ENCODE measurements at places on chromosomes 3 and 15. TPM values are rescaled to one million over a fixed set of nuclear protein-coding genes. Genes with fewer than 3 reads are reported as not detected.

Gene CELSR3
- total RNA-seq = 9.6 TPM

Gene NEK10
- total RNA-seq = 7.9 TPM

Gene ARHGAP11A
- 14.5 TPM for total RNA-seq

Gene TNIK
- total RNA-seq = 17.5 TPM

Gene HHLA2
- total RNA-seq = not detected

Gene NOX5
- total RNA-seq = not detected

Gene CACNA2D3
- not detected for total RNA-seq
